ENCODE measurements at places on chromosomes 5 and 9.

GRCh38 chr9:93085676-93086075 is 10.3 kb upstream of the CARD19 start:
- DNase-seq: no peak

DNA sequence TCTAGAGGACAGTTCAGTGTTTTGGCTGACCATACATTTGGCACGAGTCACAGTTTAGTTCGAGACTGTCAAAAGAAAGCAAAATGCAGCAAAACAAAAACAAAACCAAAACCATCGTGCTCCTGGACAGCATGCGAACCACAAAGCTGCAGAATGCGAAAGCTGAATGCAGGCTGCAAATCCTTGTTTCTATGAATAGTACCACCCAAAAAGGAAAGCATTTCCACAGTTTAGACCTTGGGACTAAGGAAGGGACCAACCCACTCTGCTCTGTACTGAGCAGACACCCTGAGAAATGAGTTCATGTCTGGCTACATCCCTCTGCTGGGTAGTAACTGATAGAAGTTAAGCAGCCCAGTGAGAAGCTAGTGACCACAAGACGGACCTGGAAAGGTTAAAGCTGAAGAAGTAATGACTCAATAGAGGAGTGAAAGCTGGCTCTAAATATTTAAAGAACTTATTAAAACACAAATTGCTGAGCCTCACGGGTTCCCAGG is 3.9 kb downstream of the GCNT4 start:
- no peak for DNase-seq

DNA sequence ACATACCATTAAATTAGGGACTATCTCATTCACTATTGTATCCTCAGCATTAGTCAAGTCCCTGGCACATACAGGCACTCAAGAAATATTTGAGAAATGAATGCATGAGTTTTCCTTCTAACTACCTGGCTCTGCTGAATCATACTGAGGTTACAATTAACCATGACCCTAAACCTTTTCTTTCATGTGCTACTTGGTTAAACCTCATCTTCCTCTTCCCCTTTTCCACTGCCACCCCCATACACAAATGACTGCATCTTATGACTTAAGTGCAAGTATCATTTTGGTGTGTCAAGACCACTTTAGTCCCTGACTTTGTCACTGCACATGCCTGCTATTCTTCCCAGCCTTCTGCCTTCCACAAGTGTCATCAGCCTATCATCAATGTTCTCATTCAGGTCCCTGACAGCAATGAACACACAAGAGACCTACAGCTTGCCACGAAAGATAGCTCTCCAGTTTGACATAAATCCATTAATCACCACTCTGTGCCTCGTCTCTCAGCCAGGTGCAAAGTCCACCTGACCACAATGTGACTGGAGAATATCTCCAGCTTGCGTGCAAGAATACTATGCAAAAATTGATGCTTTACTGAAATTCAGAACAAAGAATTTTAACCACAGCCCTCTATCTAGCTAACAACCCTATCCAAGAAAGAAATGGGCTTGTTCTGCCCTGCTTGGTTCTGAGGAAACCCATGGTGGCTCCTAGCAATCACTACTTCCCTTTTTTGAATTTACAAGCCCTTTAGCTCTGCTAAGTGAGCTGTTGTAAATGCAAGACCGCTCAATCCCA is 74.5 kb downstream of the MAPKAP1 start:
- no peak for DNase-seq

- no peak for DNase-seq
Observed at GRCh38 chr9:80501635-80502034, 929.9 kb downstream of the TLE4 start.

DNA sequence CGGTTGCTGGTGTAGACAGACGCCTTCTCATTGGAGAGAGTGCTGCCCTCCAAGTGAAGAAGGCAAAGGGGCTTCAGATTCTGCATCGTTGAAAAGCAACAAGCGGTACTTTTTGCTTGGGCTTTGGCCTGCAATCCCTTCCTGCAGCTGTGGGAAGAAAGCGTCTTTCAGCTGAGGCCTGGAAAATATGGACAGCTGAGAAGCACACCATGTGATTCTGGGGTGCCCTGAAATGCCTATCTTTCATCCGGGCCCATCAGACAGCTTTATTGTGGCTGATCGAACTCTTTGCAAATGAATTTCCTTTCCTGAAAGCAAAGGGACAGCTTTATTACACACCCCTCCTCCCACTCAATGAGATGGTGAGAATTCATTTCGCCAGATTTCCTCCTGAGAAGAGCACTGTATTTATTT is 74.0 kb downstream of the NSG2 start:
- peak; percentile 83 for DNase-seq

DNA sequence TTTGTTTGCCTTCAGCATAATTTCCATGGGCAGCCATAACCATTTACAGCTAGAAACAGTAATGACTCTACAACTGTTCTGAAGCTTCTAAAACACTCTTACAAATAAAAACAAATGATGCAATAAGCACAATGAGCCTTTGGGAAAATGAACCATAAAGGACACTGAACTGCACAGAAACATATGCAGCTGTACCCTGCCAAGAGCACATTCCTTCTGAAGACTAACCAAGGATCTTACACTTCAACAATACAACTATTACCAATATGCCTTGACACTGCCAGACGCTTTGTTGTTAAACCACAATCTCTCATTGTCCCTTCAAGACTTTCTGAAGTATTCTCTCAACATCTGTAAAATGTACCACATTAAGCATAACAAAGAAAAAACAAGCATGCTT is 104.2 kb upstream of the HMHB1 start:
- DNase-seq: no peak

DNA sequence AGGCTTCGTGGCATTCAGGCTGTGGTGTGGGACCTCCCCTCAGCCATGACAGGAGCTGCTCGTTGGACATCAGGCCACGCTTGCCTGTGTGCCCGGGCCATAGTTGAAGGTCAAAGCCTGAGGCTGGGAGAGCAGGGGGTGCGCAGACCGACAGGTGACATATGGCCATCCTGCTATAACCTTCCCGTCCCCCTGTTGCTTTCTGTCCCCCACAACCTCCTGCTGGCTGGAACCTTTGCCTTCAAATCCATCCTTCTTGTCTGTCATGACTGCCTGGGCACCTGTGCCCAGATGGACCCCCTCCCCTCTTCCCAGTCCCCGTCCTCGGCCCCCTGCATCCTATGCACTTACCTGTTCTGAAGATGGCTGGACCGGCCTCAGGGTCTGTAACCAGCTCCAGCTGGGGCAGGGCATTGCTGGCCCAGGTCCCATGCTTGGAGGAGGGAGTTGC is 83.2 kb downstream of the WNK2 start:
- DNase-seq: no peak

DNA sequence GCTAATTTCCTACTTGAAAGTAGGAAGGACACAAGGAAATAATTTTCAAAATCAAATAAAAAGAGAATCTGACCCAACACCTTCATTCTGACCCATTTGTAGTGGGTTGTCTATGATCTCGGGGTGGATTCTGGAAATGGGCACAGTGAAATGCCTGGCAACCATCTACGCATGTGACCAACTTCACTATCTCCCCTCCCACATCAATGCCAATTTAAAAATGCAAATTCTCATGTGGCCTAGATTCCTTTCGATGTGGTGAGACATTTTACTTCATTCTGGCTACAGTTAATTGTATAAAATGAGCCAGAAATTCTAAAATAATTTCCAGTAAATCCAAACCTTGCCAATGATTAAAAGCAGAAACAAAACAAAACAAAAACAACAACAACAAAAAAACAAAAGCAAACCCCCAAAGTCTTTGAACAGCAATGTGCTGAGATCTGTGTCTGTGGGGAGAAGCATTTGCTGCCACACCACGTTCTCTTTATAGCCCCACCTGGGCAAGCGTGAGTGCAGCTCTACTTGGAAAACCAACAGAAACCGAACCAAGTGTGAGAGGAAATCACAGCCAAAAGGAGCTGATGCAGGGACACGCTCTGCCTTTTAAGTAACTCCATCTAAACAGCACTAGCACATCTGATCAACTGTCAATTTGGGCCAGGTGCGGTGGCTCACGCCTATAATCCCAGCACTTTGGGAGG is 59.0 kb downstream of the USP20 start:
- DNase-seq: no peak

GRCh38 chr5:141050622-141051520 is at the start of gene PCDHB1:
TSS of gene PCDHB1 (plus strand) at chr5:141051374. CDS start at chr5:141051471, 97 bp downstream.
- DNase-seq: no peak

GRCh38 chr5:163489055-163489744 is 16.2 kb upstream of the MAT2B start:
- DNase-seq: no peak

DNA sequence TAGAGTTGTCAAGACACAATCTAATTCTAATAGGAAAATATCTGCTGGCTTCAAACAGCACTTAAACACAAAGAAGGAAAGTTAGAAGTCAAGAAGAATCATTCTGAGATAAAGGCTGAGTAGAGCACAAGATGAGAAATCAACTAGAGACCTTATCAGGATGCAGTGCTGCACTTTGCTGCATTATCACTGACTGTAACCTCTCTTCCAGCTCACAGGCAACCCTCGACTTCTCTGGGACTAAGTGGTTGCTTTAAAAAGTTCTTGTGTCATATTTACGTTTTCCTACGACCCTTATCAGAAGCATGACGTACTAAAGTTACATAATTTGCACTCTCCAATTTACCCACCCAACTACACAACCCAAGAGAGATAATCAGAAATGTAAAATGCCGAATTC is 176.1 kb downstream of the MLLT3 start:
- DNase-seq: no peak

DNA sequence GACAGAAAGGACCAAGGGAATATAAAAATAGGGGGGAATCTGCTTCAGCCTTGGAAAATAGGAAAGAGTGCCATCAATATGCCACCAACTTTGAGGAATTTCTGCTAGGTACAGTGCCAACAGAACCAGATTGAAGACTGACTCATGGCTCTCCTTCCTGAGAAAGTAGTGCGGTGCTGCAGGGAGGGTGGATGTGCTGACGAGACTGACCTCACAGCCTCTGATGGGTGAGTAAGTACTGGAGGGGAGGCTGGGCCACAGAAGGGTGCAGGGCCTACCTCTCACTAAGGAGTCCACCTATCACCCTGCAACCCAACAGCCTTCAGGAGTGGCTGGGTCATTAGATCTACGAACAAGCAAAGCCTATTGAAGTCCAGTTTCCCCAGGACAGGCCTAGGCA is 187.6 kb downstream of the GABBR2 start:
- DNase-seq: no peak

DNA sequence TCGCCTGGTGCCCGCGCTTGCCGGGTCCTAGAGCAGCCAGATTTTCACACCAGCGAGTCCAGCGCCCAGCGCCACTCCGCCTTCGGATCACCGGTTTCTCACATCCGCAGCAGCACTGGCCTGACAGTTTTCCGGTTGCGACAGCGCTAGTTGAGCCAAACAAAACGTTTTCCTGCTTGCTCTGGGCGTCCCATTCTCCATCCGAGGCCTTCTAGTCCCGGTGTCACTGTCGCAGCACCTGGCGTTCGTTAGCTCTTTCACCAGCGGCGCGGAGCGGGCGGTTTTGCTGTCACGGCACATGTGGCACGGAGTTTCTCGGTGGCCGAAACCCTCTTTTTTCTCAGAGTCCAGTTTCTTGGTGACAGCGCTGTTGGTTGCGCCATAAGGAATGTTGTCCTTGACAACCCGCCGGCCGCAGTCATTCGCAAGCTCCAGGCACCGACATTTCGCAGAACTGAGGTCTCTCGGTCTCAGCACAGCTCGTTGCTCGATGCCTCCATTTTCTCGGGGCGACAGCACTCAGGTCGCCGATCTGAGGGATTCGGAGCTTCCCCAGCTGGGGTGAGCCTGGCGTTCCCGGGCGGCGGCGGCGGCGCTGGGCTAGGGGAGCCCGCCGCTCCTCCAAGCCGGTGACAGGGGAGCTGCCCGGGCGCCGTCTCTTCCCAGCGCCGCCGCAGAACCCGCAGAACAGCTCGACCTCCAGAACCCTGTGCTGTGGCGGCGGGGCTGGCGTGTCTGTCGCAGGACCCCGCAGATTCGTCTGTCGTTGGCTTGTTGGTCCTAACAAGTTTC is 47.8 kb downstream of the ANXA2R start:
- no peak for DNase-seq

GRCh38 chr9:73219985-73220626 is 68.4 kb downstream of the ANXA1 start:
- no peak for DNase-seq

GRCh38 chr5:169702693-169703481 is 65.8 kb downstream of the DOCK2 start:
- no peak for DNase-seq

- no peak for DNase-seq
Observed at GRCh38 chr5:179153921-179154345, 93.8 kb downstream of the ZNF354C start.

DNA sequence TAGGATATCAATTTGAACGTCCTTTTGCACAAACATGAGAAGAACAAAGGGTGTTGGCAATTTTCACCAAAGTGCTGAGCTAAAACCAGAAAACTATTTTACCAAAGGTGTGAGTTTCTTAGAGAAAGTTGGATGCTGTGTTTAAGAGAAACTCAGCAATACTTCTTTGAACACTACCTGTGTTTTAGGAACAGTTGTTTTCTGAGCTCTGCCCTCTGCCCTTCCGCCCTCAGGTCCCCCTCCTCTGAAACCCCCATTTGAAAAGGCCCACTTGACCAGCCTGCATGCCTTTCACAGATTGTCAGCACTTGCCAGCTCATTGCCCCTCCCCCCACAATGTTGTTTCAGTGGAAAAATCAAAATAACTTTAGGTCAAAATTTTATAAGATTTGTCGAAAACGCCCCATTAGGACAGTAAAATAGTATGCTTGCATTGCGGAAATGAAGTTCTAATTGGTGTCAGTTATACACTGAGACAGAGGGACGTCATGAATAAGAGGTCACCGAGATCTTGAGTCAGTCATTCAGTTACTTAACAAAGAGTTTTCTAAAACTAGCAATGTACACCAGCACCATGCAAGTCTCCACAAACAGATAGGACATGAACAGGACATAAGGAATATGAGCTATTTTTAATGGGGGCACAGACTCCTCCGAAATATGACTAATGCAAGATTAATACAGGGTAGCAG is 61.9 kb upstream of the IL7R start:
- no peak for DNase-seq

DNA sequence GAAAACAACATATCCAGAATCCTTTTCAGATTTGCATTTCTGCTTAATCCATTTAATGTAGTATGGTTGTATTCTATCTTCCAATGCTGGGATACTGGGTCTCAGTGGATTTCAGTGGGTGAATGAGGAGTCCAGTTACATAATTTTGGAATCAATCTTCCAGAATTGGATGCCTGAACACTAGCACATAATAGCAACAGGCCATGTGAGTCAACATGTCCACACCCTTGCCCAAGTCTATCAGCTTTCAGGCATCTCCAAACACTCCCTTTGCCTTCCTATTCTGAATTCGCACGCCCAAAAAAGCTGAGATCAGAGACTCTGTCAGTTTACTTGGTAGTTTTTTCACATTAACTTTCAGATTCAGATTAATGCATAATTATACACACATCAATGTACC is 202.6 kb downstream of the TSSK1B start:
- DNase-seq: no peak

DNA sequence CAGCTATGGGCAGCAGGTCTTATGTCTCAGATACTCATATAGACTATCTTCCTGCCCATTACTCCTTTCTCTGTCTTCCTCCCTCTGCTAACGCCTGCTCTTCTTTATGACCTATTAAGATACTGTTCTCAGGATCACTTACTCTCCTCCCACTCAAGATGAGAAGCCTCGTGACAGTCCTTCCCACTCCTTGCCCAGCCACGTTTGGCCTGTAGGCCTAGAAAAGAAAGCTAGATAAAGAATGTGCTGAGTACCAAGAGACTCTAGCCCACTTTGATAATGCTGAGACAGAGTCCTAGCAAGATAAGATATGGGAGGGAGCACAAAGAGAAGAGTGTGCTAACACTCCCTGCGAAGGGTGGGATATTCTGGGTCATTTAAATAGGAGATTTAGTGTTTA is 6.8 kb upstream of the DENND4C start:
- DNase-seq: no peak
